ENCODE measurements at places on chromosomes 16 and 17. TPM values are rescaled to one million over a fixed set of nuclear protein-coding genes. Genes with fewer than 3 reads are reported as not detected.

DNA sequence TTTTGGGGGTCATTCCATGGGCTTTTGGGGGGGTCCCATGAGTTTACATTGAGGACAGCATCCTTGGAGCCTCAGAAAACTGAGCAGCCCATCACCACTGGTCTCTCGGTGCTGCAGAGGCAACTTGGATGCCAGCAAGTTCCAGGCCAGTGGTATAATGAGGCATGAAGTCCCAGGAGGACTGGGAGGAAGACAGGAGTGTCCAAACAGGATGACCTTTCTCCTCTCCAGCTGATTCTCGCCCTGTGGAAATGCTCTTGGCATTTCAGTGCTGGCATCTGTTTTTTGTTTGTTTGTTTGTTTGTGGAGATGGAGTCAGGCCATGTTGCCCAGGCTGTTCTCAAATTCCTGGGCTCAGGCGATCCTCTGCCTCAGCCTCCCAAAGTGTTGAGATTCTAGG lies 347.6 kb downstream of the SNX29 start:
- DNase-seq: no peak

- DNase-seq: no peak
These were observed 224.2 kb upstream of the IRX3 start for GRCh38 chr16:54510685-54511221.

DNA sequence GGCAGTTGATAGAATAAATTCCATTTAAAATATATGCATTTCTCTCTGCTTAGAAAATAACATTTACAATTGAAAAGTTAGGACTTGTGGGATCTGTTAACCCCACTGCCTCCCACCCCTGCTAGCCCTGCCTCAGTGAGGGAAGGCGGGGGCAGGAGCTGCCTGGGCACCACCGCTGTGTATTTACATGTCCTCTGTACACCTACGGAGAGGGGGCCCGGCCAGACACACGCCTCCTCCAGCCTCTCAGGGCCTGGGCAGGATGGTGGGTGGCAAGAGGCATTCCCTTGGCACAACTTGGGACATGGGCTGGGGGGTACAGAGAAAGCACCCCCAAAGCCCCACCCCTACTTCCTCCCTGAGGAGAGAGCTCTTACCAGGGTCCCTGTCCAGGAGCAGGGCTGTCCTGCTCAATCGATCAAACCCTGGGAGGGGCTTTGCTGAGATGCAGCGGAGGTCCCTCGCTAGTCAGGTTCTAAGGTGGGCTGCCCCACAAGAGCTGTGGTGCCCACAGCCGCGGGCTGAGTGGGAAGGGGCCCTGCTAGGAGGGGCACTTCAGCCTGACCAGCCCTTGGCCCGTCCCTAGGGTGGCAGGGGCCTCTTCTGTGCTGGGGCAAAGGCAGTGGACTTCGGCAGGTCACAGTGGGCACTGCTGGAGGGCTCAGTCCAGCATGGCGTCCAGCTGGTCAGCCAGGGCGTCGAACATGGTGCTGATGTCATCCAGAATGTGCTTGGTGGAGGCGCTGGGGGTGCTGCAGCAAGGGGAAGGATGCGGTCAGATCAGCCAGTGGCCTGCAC lies 14.7 kb downstream of the CASKIN2 start:
- DNase-seq: no peak

GRCh38 chr16:23339787-23340186 lies 37.7 kb downstream of the SCNN1B start:
- no peak for DNase-seq

DNA sequence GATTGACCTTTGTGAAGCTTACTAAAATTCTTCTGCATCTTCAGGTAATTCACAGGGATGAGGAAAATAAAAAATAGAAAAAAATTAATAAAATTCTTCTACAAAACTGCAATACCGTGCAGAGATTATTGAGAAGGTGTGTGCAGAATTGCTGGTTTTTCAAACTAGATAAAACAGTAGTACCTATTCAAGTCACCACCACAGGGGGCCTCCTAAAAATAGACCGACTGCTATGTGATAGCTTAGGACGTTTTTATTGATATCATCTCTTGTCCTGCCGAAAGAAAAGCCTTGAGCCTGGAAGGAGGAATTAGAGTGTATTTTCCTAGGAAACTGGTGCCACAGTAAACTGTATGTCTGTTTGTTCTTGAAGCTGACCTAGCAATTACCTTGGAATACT lies 325.9 kb downstream of the ZFHX3 start:
- DNase-seq: no peak

DNA sequence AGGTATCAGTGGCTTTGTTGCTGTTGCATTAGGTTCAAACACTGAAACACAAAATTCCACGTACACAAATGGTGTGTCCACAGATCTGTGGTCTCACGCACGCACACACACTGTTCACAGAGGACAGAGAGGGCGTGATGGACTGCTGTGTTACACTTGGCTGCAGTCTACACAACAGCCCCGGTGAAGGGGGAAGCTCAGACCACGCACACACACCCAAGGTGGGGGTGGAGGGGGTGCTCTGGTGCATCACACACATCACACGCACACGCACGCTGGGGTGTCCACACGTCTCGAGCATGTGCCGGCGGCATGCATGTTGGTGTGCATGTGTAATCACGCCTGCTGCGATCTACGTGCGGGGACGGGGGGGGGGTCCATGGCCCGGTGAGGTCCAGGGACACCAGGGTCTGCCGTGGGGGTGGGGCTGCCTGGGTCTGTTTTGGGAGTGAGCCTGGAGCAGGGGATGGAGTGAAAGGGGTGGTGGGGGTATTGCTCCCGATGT lies 7.3 kb downstream of the HSD3B7 start:
- DNase-seq: no peak

- DNase-seq: no peak
These were observed 590 bp downstream of the ITGAX start for GRCh38 chr16:31355431-31356100.

DNA sequence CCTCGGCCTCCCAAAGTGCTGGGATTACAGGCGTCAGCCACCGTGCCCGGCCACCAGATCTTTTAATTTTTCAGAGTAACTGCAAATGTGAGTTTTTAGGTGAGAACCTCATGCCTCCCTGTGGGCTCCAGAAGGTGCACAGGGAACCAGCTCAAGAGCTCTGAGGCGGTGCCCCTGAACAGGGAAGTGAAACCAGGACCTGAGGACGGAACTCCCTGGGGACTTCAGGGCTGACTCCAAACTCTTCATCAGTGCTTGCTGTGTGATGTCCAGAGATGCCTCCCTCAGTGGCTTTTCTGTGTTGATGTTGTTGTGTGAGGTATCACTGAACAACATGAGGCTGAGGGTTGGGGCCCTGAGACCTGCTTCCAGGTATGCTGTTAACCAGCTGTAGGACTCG lies 23.8 kb downstream of the SLC12A3 start:
- DNase-seq: no peak

GRCh38 chr17:35088356-35088880 lies 24.9 kb upstream of the RFFL start:
- DNase-seq: peak; percentile 41

GRCh38 chr16:76121636-76122035 lies 155.6 kb upstream of the CNTNAP4 start:
- DNase-seq: no peak

DNA sequence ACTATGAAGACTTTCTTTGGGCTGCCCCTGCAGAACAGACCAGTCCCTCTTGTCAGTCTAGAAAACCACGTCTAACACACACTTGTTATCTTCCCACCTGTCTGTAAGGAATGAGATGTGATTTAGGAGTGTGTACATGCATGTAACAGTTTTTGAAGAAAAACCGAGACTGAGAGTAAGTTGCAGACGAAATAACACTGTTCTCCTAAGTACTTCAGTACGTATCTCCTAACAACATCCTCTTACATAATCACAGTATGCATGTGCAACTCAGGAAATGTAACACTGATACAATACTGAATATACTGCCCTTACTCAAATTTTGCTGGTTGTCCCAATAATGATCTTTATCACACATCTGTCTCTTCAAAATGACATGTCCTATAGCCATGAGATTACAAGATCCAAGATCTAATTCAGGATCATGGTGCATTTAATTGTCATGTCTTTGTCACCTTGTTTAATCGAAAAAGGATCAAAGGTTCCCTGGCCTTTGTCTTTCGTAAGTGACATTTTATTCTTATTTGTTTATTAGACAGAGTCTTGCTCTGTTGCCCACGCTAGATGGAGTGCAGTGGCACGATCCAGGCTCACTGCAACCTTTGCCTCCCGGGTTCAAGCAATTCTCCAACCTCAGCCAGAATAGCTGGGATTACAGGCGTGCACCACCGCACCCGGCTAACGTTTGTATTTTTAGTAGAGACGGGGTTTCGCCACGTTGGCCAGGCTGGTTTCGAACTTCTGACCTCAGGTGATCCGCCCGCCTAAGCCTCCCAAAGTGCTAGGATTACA lies 25.6 kb downstream of the CREBBP start:
- DNase-seq: no peak

- DNase-seq: peak; percentile 81
These were observed at the start of gene ADGRG1 for GRCh38 chr16:57628008-57628781. TSS of gene ADGRG1 (plus strand) at chr16:57628630. CDS start at chr16:57650288, 21,658 bp downstream.

DNA sequence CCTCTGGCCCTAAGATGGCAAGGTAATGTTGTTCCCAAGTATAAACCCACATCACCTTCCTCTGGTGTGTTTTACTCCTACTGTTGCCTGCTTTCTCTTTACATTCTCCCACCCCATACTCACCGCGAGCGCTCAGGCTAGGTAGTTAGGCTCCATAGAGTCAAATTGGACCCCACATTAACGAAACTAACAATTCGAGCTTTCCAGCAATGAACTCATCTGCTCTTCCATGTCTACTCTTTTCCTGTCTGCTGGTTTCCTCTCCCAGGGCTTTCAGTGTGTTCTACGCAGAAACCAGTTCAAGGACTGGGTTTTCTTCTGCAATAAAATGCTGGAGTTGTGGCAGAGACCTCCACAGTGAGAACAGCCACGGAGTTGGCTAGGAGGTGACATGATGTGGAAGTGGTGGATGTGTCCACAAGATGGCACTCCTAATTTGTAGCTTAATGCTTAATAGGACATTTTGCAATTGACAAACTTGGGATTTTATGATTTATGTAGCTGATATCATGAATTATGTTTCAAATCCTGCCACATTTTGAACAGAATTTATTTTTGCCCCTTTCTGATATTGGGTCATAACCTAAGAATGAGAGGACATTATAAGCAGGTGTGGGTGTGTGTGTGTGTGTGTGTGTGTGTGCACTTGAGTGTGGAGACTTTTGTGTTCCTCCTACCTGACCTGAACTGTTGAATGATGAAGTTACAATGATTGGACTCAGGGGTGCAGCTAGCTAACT lies 2.2 kb upstream of the UQCRC2 start:
- no peak for DNase-seq

DNA sequence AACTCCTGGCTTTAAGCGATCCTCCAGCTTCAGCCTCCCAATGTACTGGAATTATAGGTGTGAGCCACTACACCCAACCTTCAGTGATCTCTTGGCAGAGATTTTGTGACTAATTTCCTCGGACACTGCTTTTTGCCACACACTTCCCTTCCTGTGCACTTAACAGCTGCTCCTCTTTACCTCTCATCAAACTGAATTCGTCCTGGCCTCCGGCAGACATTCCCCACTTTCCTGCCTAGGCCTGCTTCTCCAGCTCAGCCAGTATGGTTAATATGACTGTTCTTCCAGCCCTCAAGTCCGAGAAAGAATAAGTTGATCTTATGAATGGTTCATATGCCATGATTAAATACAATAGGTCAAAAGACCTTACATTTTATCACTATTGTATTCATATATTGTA lies 69.0 kb upstream of the MTMR4 start:
- no peak for DNase-seq

DNA sequence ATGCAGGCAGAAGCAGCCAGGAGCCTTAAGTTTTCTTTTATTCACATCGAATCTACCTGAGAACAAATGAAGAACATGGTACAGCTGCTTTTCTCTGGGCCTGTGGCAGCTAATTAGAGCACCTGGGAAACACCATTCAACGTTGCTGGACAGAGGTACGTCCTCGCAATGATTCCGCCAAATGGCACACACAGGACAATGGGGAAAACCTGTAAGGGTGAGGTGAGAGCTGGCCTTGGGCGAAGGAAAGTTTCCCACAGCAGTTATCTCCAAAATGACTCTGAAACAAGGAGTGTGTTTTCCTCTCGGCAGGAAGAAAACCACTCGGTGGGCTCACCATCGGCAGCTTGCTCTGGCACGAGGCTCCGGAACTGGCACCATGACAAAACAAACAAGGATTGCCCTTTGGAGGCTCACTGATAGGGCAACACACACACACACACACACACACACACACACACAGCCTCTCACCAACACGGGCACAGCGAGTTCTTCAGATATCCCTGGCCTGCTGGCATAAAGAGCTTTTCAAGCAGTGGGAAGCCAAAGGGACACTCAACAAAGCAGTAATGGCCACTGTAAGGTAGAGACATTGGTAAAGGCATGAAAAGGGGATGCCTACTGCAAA lies 73.7 kb downstream of the ZFHX3 start:
- DNase-seq: no peak

DNA sequence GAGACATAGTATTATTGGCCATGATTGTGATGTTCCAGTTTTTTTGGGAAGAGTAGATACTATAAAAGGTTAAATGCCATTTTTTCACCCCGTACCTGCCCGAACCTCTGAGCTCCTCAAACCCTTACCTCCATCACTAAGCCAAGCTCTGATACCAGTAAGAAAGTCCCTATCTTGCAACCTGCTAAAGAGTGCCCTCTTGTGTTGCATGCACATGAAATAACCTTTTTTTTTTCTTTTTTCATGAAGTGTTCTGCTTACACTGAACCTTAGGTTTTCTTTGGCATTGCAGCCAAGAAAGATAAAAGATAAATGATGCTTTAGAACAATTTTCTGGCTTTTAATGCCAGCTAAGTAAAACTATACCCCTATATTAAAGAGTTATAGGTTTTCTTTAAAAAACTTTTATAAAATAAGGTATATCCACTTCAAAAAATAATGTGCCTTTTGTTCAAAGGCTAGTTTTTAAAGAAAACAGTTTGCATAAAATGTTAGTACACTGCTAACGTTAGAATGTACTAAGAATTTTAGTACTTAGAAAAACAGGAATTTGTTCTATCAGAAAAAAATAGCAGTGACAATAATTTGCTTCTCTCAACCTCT lies 295.3 kb upstream of the PMFBP1 start:
- DNase-seq: no peak

The VASN gene
- total RNA-seq: 0.07 TPM

The SHISA6 gene
- not detected for total RNA-seq

The AIPL1 gene
- total RNA-seq: not detected

The GP2 gene
- total RNA-seq: not detected

The KRTAP2-1 gene
- total RNA-seq: not detected

The HEATR9 gene
- 0.24 TPM for total RNA-seq

The RAB26 gene
- not detected for total RNA-seq

The C16orf86 gene
- total RNA-seq: 2.2 TPM

The GPR142 gene
- not detected for total RNA-seq

Measured in activated CD4-positive, alpha-beta memory T cell treated with anti-CD3 and anti-CD28 coated beads for 36 hours (primary cell).